ENCODE measurements at places on chromosomes 7 and 10. TPM values are rescaled to one million over a fixed set of nuclear protein-coding genes. Genes with fewer than 3 reads are reported as not detected.

FGFR2 gene
- 58.7 TPM for total RNA-seq

- no peak for DNase-seq
Measured at GRCh38 chr10:18378766-18379165, 238.5 kb downstream of the CACNB2 start.

DNA sequence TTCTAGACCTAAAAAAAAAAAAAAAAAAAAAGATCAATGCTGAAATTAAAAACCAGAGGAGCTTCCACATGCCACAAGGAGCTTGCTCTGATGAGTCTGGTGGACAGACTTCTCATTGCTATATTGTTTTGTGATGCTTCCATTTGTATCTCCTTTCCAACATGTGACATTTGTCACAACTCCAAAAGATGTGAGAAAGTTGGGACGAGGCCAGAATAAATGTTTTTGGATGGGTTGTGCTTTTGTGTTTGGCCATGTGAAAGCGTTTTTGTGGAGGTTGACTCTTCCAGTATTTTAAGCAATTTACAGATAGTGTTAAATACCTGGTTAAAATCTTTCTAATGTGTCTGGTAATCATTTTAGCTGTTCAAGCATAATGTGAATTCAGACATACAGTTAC, 280.1 kb downstream of the SKAP2 start:
- DNase-seq: no peak

GIMAP7 gene
- 47.0 TPM for total RNA-seq

RPA3 gene
- total RNA-seq: 21.4 TPM

DHTKD1 gene
- 16.7 TPM for total RNA-seq

GBX1 gene
- not detected for total RNA-seq
